ENCODE measurements at places on chromosomes 3 and 15.

DNA sequence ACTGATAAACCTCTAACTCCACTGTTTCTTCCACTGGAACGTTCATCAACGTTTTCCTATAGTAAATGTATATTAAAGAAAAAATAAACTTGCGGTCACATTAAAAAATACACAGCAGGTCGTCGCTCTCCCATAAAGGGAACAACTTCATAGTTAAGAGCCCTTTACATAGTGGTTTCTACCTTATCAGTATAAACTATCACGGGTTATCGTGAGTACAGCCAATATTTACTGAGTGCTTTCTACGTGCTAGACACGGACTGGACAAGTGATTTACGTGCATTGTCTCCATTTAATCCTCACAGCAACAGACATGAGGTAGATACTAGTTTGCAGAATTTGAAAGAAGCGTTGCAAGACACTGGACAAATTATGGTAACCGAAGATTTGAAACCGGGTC is 964 bp upstream of the TASOR start:
- DNase-seq, result no peak

GRCh38 chr3:18389108-18389733 is 35.9 kb downstream of the SATB1 start:
- no peak for DNase-seq

DNA sequence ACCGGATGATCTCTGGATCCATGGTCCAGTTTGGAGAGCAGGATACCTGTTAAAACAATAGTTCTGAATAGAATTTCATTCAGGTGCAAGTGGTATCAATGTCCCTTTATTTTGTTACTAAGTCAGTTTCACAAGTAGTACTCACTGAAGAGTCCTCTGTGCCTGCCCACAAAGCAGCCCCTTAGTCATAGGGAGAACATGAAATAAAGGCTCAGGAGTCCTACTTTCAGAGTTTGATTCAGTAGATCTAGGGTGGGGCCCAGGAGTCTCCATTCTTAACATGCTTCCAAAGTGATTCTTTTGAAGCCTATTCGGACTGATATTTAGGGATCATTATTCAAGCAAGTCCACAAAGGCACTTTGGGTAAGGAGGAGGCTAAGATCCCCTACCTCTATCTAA is 79.8 kb upstream of the ACKR4 start:
- no peak for DNase-seq

DNA sequence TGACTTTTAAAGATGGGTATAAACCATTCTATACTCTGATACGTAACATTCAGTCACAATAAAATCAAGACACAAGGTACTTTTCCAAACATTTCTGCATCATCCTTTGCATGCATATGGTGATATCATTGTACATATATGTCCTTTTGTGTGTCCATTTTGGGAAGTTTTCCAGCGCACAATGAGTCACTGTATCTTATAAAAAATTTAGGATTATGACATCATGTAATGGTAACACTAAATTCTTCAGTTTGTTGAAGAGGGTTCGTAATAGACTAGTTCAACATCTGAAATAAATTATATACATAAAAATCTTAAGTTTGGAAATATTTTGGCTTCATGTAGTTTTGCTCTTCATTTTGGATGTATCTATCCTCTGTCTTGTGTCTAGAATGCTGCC is 480.9 kb downstream of the ROBO1 start:
- DNase-seq, result no peak

DNA sequence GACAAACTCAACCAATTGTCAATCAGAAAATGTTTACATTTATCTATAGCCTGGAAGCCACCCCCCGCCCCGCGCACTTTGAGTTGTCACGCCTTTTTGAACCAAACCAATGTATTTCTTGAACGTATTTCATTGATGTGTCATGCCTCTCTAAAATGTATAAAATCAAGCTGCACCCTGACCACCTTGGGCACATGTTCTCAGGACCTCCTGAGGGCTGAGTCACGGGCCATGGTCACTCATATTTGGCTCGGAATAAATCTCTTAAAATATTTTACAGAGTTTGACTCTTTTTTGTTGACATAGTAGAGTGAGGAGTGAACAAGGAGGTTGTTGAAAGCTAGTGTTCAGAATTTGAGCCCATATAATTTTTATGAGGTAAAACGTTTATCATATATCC is 6.5 kb downstream of the MCTP2 start:
- DNase-seq, result no peak

DNA sequence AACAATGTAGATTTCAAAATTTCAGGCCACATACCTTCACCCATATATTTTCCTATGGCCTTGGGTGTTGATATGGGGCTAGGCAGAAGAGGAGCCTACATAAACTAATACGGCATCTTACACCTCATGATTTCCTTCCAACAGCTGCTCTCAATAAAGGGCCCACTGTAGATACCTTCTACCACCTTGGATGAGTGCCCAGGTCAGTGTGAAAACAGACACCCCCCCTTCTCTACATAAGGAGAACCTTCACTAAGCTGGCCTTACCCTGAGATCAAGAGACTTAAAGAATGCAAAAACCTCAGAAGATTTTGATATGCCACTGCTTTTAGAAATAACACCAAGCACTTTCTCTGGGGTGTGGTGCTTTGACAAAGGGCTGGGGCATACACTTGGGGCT is 42.7 kb downstream of the SH3BP5 start:
- DNase-seq, result no peak

GRCh38 chr3:134004841-134005240 is 24.9 kb downstream of the SLCO2A1 start:
- DNase-seq, result no peak

DNA sequence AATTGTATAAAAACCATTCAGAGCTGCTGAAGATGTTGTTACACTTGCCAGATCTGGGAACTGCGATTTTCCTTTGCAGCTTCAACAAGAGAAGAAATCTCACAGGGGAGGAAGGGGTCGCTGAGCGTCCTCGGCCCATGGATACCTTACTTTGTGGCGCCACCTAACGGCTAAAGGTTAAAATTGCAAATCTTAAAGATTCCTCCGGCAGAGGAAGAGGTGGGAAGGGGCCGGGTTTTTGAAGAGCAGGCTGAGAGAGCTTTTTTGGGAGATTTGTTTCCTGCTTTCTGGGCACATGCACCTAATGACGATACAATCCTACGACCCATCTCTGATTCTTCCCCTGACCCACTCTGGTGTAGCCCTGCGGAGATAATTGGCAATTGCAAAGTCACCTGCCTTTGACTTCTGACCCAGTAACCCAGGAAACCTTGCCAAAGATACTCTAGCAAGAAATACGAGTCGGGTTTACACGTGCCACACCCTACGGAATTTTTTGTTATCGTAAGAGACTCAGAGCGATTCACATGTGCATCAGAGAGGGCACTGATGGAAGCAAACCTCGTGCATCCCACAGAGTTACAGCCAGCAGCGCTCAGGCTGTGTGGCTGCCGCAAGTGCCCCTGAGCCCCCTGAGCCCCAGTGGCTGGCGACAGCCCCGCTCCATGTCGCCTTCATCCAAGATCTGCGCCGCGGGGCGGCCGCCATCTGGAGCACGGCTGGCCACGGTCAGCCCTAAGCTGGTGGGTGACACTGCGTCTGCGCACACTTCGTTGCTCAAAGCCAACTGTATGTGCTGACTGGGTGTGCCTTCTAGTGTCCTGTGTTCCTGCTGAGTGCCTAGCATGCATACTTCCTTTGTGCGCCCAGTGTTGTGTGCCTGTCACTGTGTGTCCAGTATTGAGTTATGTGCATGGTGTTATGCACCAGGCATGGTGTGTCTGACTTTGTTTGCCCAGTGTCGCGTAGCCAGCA is 55.2 kb upstream of the CHRNA7 start:
- no peak for DNase-seq

GRCh38 chr3:128173200-128173599 is 19.9 kb downstream of the EEFSEC start:
- DNase-seq, result no peak

- no peak for DNase-seq
These were observed 60.6 kb downstream of the ZNF280D start for GRCh38 chr15:56672721-56673120.

- no peak for DNase-seq
These were observed 97.7 kb downstream of the CD47 start for GRCh38 chr3:107992976-107993684.

- no peak for DNase-seq
These were observed 22.8 kb upstream of the MAP4 start for GRCh38 chr3:48038971-48039481.

GRCh38 chr3:94185753-94186152 is 122.9 kb downstream of the NSUN3 start:
- DNase-seq, result no peak

DNA sequence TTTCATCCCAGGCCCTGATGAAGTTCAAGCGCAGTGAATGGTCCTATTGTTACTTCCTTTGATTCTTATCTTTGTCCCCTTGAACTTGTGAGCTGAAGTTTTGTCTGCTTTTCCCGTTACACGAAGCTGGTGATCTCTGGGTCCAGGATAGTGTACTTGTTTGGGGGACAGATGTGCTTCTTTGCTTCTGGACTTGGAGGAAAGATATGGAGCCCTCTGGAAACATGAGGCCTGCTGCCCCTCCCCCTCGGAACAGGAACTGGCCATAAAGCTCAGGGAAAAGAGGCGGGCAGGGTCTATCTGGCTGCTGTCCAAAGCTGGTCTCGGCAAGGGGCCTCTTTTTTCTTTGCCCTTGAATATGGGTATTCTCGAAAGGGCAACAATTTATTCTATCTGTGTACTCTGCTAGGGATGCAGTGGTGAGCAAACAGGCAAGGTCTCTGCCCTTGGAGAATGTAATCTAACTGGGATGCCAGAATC is 47.6 kb downstream of the IDH2 start:
- DNase-seq, result no peak

- DNase-seq, result no peak
These were observed 851 bp downstream of the AP2M1 start for GRCh38 chr3:184175506-184175905.

DNA sequence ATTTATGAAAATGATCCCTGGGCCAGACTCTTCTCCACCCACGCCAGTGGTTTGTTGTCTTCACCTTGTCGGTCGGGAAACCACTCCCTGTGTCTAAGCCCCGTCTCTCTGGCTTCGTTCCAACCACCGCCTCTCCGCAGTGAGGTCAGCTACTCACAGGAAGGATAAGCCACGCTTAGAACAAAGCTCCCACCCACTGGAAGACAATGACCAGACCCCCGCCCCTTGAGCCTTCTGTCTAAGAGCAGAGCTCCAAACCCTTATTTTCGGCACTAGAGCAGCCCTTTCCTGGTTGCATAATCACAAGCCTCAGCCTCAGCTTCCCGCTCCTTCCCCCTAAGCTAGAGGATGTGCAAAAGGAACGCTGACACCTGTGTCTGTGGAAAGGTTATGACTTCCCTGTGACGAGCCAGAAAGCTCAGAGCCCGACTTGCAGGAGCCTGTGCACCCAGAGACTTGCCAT is 114.9 kb upstream of the MEF2A start:
- peak; percentile 54 for DNase-seq

- no peak for DNase-seq
These were observed 276.6 kb upstream of the THBS1 start for GRCh38 chr15:39304201-39304841.

DNA sequence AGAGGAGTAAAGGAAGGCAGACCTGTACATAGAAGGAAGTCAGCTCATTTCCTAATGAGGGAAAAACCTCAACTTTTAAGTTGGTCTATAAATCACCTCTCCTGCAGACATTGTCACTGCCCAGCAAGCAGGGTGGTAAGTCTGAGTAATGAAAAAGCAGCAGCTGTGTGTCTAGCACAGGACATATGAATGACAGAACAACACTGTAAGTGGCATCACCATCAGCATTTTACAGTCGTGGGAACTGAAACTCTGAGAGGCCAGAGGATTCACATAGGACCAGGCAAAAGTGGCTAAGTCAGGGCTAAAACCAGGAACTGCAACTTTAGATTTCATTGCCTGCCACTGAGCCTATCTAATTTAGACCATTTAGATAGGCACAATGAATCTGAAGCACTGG is 235.6 kb downstream of the CLSTN2 start:
- no peak for DNase-seq

DNA sequence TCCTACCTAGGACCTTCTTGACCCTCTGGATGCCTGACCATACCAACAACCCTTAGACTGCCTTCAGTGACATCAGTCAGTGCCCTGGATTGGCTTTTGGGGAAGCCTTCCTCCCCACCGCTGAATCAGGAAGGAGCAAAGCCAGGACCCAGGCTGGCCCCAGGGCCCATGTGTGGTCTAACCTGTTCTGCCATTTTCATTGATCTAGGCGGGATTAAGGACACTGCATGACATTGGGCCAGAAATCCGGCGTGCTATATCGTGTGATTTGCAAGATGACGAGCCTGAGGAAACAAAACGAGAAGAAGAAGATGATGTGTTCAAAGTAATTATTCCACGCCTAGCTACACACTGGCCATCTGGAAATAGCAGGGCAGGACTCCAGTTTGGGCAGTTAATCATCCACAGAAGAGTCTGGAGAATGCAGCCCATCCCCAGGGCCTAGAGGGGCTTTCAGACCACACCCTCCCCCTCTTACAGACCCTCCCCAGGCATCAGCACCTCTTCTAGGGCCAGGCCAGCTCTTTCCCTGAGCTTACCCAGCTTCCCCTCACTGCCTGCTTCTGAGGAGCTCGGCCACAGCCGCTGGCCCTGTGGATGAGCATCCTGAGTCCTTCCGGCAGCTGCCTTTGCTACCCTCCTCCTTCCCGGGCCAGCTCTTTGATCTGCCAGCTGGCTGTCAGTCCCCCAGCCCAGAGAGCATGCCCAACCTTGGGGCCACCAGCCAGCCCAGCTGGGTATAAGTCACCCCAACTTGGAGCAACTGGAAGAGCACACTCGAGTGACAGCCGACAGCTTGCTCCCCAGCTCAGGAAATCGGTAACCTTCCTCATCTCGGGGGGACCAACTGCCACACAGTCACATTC is 45.9 kb downstream of the CHDH start:
- DNase-seq, result no peak

DNA sequence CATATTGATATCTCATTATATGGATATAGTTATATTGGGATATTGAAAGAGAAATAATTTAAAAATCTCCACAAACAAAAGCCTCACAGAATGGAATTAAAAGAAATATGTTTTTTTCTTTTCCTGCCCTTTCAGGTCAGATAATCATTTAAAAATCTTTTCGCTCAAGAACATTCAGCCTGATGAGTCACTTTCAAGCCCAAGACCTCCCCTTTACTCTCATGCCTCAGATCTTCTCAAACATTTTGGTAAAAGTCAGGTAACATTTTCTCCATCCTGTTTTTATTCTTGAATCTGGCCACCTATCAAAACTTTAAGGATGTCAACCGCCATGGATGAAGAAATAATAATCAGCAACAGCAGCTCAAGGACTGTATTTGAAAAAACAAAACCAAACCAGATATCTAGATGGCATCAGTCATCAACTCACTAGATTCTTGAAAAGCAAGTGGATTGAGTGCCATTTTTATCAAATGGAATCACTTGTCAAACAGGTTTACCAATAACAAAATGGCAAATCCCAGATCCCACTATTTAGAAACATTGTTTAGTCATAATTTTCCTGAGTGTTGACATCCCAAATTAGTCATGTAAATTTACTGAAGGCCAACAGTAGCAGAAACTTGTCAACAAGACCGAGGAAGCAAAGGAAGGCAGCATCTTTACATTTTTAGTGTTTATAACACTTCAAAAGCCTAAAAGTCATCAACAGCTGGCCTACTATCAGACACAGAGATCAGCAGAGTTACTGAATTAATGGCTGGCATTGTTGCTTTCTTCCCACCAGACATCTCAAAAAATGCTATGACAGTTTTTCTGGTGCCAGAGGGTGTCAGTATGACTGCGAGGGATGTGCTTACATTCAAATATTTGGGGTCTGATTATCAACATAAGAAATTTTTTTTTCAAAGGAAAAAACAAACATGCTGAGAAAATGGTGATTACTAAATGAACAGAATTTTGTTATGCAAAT is 444.7 kb downstream of the MAGI1 start:
- no peak for DNase-seq

- no peak for DNase-seq
These were observed 40.7 kb downstream of the CNOT10 start for GRCh38 chr3:32725721-32726120.
